ENCODE measurements at places on chromosomes 6 and 20.

- DNase-seq = no peak
Measured at GRCh38 chr20:58522666-58523065, 7.5 kb upstream of the APCDD1L start.

GRCh38 chr6:7048894-7049293 lies 58.9 kb upstream of the RREB1 start:
- DNase-seq = no peak

DNA sequence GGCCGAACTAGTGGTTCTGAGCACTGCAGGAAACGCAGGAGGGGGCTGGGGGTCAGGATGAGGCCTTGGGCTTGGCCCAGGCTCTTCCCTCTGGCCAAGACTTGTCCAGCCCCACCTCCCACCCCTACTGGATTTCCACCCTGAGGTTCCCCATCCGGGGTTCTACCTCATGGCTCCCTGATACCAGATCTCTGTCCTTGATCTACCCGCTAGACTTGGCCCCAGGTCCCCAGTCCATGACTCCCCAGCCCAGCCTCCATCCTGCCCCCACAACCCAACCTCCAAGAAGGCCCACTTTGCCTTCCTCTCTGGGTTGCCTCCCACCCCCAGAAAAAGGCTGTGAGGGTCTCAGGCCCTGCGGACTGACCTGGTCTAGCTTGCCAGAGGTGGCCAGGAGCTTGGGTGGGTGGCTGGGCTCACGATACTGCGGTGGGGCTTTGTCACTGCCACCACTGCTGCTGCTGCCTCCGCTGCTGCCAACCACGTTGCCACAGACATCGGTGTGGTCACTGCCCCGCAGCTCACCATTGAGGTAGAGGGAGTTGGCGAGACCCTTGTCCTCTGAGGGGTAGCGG lies 6.8 kb upstream of the FASTKD5 start:
- DNase-seq = no peak

DNA sequence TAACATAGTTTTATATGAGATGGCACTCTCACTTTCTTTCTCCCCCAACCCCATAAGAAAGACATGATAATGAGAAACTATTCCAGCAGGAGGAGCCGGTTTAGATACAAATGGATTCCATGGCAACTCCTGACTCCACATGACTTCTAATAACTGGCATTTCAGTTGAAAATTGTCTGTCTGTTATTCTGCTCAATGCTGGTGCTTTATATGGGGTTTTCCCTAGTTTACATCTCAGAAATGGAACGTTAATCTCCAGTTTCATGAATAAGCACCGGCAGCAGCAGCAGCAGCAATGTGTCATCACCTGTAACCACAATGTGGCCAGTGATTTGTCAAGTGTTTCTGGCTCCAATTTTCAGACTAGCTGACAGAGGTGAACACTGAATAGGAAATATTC lies 8.0 kb upstream of the SIM1 start:
- no peak for DNase-seq

GRCh38 chr6:32980488-32981038 lies 12.2 kb downstream of the BRD2 start:
- no peak for DNase-seq

GRCh38 chr6:90790058-90790457 lies 203.2 kb upstream of the MAP3K7 start:
- no peak for DNase-seq

DNA sequence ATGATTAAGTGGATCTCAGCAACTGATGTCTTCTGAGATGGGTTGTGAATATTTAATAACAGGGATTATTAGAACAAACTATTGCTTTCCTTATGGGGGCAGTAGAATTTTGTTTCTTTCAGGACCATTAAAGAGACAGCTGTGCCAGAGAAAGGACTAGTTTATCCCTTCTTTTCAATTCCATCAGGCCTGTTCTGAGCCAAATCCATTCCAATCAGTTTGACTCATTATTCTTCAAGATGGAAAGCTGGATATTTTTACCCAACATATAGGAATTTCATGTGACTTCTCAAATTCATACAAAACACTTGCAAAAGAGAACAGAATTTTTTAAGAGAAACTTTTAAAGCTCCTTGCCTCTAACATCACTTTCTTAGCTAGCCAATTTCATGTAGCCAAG lies 722.0 kb upstream of the FLRT3 start:
- DNase-seq = no peak

DNA sequence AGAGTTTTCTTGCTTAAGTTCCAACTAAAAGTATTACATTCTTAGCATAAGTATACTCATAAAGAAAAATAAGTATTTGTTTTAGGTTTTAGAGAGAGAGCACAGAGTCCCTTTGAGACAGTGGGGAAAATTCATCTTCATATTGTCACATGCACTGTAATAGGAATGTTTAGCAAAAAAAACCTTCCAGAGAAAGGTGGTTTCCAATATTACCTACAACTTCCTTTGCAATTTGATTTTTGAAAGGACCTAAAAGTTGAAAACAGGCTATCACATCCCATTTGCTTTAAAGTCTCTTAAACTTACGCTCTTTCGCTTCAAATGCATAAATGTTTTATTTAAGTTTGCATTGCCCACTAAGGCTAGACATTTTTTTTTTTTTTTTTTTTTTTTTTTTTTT lies 86.4 kb downstream of the OPRM1 start:
- DNase-seq = no peak

DNA sequence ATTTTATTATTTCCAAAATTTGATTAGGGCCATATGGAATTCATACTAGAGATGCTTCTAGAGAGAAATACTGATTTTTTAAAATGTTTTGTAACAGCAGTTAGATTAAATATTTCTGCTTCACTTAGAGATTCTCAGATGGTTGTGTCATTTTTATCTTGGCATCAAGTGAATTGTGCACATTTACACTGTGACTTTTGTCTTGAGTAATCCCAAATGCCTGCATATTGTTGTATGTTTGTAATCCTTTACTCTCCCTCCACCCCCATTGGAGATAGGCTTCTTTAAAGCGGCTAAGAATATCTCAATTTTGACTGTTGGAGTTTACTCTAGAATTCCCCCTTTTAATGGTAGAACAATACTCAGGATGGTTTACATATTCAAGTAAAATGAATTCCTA lies 19.0 kb downstream of the STX16 start:
- no peak for DNase-seq

DNA sequence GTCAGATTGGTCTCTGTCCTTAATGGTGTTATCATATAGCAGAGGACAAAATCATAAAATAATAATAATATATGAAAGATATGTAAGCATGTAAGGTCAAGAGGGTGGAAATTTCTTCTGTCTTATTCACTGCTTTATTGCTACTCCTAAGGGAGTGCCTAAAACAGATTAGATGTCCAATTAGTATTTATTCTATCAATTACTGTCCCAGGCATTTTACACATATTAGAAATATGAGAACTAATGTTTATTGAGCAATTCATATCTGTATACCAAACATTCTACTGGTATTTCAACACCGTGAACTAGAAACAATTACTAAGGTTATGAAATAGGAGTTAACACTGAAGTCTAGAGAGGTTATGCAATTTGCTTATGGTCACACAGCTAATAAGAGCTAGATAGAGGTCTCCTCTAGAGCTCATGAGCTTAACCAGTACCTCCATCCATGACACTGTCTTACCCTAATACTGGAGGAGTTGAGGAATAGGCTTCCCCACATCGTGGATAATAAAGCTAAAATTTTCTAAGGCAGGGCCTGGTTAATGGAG lies 302.3 kb downstream of the PLCB1 start:
- DNase-seq = no peak

DNA sequence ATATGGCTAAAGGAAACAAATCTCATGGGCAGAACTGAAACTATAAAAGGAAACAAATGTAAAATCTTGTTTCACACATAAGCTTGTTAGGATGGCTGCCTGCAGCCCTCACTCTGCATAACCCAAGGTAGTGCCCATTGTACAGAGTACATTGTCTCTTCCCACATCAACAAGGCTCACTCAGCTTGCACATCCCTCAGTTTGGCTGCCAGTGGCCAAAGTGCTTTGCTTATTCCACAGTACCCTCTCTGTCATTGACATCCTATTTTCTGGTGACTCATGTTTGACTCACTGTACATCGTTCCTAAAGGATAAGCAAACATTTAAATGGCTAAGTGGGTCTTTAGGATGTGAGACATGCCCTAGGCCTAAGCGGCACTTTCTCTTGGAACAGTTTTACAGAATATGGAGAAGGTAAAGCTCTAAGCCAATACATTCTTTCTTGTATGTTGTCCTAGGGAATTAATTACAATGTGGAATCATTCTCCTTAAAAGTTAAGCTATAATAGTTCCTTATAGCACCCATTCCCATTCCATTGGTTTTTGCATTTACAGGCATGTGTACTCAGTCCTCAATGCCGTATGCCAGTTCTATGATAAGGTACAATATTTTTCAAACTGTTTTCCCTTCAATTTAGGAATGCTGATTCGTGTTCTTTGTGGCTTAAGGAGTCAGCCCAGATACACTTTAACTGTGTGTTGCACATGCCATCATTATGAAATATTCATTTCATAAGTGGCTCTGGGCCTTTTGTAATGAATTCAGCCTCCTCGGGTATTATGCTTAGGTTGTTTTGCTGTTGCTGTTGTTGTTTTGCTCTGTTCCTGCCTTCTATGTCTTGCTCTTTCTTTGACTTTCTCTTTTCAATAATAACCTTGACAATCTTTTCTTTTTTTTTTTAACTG lies 5.5 kb downstream of the ANKEF1 start:
- DNase-seq = no peak

- no peak for DNase-seq
Measured at GRCh38 chr6:82362144-82362543, 1.5 kb upstream of the TPBG start.

- no peak for DNase-seq
Measured at GRCh38 chr6:12661432-12662089, 55.0 kb upstream of the PHACTR1 start.

- no peak for DNase-seq
Measured at GRCh38 chr20:33900521-33901131, 89.5 kb downstream of the CHMP4B start.

GRCh38 chr6:129536271-129536670 lies 173.7 kb downstream of the ARHGAP18 start:
- no peak for DNase-seq

GRCh38 chr6:79544299-79544927 lies 7.2 kb upstream of the LCA5 start:
- no peak for DNase-seq

DNA sequence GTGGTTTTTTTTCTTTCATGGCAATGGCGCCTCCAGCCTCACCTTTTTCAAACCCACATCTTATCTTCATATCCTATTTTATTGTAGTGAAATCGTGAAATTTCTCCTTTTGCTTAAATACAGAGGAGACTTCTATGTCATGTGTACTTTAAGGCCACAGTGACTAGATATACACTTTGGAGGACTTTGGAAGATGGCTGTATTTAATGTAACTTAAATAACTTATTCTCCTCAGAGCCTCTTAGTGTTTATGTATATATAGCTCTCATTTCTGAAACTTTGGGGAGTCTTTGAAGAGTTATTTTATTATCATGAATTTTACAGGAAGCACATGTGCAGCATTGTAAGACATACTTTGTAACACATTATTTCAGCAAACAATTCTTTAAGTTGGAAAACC lies 968 bp downstream of the LAMA2 start:
- no peak for DNase-seq

DNA sequence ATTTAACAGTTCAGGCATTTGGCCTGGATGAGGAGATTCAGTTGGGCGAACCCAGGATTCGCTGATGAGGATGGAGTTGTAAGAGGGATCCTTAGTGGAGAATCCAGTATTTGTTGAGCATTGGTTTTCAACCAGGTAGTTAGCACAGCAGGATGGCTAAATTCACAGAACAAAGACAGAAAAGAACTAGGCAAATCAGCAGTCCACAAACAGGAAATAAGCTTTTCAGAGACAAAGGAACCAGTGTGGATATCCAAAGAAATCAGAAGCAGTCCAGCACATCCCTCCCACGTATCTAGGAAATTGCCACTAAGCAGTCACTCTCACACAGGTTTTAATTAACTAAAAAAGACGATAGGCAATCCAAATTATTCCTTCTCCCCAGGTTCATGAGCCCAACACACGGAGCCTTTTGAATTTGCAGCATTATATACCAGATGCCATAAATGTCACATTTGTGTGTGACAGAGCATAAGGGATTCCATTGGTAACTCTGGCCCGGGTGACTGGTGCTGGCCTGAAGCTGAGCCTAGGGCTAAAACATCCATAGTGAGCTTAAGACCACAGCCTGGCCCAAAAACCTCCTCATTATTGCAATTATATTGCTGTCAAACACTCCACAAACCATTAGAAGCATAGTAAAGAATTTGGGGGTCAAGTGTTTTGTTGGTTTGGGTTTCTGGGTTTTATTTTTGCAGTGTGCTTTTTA lies 131.5 kb downstream of the SOBP start:
- no peak for DNase-seq

Data from CD4-positive, alpha-beta T cell treated with Interleukin-4 for 1 hour (primary cell).